ENCODE measurements at places on chromosomes 16 and 17.

- DNase-seq: no peak
These were observed 181.6 kb upstream of the C17orf78 start for GRCh38 chr17:37194208-37194607.

- DNase-seq: no peak
These were observed 50.6 kb downstream of the MED13 start for GRCh38 chr17:62014526-62014925.

GRCh38 chr17:33240362-33240761, 52.7 kb downstream of the ASIC2 start:
- DNase-seq: no peak

DNA sequence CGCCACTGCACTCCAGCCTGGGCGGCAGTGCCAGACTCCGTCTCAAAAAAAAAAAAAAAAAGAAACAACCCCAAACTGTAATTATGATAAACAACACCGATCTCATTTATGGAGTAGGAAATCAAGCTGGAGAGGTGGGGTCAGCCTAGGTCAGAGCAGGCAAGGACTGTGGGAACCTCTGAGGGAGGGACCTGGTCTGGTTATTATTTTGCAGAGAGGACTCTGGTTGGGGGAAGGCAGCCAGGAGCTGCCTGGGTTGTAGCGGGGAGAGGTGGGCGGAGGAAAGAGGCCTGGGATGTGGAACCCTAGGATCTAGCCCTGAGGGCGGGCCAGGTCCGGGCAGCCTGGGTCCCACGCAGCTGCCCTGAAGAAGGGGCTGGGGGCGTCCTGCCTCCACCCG, 10.9 kb upstream of the HS3ST6 start:
- no peak for DNase-seq

DNA sequence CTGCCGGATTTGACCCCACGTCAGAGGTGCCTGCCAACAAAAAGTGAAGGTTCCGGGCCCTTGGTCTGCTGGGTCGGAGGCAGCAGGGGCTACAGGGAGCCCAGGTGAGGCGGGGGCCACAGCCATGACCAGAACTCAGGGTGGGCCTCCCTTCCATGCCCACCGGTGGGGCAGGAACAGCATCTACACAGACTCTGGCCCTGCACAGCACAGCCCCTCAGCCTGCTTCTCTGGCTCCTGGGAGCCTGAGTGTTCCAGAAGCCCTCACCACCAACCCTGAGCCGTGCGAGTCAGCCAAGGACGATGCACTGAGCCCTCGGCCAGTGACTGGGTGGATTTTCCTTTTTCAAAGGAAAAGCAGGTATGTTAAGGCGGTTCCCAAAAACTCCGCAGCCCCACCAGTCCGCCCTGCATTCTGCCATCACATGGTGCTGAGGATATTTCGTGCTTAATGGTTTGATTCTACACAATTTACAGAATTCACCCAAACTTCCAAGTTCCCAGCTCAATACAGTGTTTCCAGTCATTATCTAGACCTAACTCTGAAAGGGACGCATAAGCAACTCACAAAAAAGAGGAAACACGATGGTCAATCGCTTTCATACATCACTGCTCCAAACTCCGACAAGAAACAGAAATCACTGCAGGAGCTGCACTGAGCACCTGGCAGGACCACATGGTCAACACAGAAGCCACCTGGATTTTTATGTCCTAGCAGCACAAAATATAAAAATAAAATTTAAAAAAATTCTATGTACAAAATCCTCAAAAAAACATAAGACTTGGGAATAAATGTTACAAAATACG, 19.4 kb upstream of the C16orf95 start:
- DNase-seq: no peak

- DNase-seq: peak; percentile 84
These were observed 122.6 kb downstream of the SOCS1 start for GRCh38 chr16:11133344-11133943.

- no peak for DNase-seq
These were observed 531 bp upstream of the HASPIN start for GRCh38 chr17:3723188-3723555.

GRCh38 chr16:87274794-87275193, 42.4 kb downstream of the C16orf95 start:
- DNase-seq: no peak

DNA sequence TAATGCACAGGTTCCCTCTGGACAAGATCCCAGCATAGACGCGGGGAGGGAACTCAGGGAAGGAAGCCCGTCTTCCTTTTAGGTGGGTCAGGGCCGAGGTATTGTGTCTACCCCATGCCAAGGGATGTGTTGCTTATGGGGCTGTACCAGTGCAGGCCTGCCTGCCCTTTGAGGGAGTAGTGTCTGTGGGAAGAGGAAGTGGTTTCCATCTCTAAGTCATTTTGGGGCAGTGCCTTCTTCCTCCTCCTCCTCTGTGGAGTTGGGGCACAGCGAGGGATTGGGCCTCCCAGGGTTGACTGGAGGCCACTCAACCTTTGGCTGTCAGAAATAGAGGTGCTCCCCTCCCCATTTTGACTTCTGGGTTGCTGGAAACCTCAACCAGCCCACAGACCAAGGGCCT, 26.5 kb downstream of the GJD3 start:
- DNase-seq: no peak

DNA sequence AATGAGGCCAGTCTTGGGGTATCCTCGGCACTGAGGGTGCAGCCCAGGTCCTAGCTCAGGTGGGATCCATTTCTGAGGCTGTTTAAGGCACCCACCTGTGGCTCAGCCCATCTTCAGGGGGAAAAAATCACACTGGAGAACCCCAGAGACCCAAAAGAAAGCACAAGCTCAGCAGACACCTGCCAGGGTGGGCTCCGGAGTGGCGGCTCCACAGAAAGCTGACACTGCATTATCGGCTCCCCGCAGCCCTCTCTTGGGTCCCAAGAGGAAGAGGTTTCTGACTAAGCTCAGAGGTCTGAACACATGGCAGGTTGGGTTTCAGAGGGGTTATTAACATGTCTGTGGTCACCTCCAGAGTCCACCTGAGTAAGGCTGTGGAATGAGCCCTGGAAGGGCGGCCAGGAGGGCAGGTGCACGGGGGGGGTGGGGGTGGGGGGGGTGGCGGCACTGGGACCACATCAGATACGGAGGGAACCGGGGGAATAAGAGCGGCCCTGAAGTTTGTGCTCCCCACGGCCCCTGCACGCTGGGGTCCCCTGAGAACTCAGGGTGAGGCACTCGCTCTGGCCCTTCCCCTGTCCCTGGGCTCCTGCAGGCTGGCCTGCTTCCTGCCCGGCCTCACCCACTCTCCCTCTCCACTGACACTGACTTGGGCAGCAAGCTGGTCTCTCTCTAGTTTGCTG, 79.5 kb downstream of the TIMM22 start:
- DNase-seq: no peak

DNA sequence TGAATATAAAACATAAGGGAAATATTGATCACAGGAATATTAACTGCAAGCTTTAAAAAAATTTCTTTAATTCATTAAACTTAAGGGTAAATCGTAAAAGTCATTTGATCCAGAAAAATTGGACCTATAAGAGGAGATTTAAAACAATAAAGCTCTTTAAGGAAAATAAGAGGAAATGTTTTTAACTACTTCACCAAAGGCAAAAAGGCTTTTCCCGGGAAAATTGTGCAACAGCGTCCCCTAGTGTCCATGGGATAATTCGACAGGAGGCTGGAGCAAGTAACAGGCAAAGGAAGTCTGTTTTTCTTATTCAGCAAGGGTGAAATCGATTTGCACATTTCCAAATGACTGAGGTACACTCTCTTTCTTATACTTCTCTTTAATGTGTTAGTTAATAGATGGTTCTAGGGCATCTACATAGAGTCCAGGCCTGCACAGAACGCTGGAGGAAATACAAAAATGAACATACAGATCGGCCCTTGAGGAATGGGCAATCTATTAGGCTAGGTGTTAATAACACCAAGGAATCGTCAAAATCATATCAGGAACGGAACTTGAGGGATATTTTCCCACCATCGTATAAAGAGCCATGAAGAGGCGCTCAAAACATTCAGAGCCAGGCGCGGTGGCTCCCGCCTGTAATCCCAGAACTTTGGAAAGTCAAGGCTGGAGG, 61.4 kb downstream of the ZNF18 start:
- DNase-seq: no peak

DNA sequence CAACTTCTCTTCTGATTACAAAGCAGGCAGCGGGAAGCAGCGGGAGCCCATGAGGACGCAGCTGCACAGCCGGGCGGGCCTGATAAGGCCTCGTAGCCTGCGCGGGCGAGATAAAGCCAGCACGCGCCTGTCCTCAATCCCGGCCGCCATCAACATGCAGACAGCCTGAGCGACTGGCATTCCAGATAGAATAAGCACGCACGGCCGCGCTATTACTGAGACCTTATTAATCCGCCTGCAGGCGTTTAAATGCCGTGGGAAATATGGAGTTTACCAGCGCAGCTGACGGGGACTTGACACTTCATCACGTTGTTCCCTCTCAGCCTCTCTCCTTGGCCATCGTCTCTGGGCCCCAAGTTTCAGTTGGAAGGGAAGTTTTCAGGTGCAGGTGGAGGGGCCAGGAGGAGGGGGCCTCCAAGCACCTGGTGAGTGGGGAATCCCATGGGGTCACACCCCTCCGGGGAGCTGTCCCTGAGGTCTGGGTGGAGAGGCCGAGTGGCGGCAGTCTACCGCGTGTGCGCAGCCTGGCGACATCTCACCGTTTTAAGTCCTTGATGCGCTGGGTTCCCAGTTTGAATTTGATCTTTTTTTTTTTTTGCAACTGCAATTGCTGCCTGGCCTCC, 27.3 kb upstream of the CBFA2T3 start:
- DNase-seq: no peak

- DNase-seq: no peak
These were observed 1470.1 kb upstream of the GOT2 start for GRCh38 chr16:60204181-60204580.

GRCh38 chr16:22903716-22904115, 89.8 kb downstream of the HS3ST2 start:
- DNase-seq: no peak

DNA sequence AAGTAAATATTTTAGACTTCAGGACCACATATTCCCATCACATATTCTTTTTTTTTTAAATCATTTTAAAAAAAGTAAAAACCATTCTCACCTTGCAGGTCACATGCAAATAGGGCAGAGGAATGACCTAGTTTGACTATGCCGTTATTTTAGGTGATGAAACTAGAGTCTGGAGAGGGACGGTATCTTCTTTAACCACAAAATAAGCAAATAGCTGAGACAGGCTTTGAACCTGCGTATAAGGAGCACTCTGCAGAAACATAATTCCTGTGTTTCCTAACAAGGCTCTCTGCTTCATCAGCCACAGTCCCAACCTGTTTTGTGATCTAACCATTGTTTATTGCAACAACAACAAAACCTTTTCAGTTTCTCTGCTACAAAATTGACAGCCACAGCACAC, 121.5 kb downstream of the PCTP start:
- DNase-seq: no peak

- no peak for DNase-seq
These were observed 59.1 kb downstream of the PIPOX start for GRCh38 chr17:29102046-29102445.

- no peak for DNase-seq
These were observed 11.6 kb downstream of the COTL1 start for GRCh38 chr16:84606081-84606875.

DNA sequence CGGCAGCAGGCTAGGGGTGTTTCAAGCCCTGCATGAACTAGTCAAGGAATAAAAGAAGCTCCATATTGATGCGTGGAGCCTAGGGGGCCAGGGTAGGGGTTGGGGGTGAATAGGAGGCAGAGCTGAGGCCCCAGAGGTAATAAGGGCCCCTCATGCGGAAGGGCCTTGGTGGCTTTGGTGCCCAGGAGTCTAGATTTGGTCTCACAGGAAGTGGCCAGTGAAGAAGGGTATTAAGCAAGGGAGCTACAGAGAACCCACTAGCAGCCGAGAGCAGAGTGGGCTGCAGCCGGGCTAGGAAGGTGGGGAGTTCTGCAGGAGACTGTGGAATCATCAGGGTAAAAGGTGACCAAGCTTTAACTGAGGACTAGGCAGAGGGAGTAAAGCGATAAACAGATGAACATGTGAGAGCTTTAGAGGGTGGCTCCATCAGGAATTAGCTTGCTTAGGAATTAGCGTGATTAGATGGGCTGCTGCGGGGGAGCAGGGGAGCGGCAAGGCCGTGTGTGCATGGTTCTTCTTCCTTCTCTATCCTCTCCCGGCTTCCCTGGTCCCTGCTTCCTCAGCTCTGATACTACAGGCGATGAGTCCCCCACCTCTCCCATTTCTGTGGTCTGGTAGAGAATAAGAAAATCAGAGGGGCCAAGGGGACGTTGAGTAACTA, 9.8 kb downstream of the GNGT2 start:
- no peak for DNase-seq

DNA sequence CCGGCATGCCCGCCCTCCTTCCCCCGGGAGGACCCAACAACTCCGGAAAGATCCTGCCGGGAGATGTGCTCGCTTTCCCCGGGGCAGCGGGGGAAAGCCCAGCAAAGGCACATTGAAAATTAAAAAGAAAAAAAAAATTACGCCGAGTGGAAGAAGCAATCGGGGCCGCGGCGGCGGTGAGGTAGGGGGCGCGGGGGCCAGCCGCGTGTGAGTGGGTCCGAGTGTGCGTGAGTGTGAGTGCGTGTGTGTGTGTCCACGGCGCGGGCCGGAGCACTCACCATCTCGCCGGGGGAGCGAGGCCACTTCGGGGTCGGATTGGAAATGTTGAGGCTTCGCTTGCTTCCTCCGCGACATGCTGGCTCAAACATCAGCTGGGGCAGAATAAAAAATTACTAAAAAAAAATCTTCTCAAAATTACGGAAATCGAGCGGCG, at the start of gene SALL1:
SALL1 (minus strand) TSS at position 383 of the 433 bp plus-strand sequence; CDS start at position 354, 29 bp downstream.
- no peak for DNase-seq

- no peak for DNase-seq
These were observed 12.4 kb downstream of the CMTR2 start for GRCh38 chr16:71276589-71277334.

GRCh38 chr17:49132699-49133364, at the start of gene B4GALNT2:
Gene B4GALNT2 (plus strand): TSS chr17:49132769. CDS start chr17:49132793, 24 bp downstream.
- no peak for DNase-seq

GRCh38 chr16:31695667-31696066, 168.0 kb downstream of the AHSP start:
- no peak for DNase-seq

GRCh38 chr17:8598913-8599312, 31.6 kb downstream of the MYH10 start:
- DNase-seq: no peak

DNA sequence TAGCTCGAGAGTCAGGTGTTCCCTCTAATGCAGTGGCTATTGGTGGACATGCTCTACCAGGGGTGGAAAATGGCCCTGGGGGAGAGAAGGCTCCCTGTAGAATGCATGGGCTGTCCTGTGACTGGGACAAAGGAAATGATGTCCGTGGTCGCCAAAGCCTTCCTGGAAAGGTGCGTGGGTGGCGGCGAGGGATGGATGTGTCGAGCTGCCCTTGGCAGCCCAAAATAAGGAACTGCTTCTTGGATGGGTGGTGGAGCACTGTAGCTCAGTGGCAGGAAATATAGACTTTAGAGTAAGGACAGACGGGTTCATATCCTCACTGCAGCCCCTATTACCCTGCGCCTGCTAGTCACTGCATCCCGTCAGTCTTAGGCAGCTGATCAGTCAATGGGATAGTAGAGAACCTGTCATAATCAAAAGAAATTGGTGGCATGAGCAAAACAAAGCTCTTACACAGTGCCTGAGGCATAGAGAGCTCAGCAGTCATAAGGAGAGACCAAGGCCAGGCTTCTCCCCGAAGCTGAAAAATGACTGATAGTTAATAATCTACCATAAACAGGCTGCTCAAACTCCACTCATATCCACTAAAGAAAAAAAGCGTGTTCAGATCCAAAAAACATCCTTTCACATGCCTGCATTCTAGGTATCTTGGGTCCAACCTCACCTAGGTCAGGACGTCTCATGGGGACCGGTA, 123.5 kb upstream of the PLCG2 start:
- DNase-seq: no peak

- no peak for DNase-seq
These were observed 11.1 kb downstream of the TRPV3 start for GRCh38 chr17:3546521-3546920.
